HTR-8/SVneo (cell line): ENCODE measurements at places on chromosomes 6 and 20.

DNA sequence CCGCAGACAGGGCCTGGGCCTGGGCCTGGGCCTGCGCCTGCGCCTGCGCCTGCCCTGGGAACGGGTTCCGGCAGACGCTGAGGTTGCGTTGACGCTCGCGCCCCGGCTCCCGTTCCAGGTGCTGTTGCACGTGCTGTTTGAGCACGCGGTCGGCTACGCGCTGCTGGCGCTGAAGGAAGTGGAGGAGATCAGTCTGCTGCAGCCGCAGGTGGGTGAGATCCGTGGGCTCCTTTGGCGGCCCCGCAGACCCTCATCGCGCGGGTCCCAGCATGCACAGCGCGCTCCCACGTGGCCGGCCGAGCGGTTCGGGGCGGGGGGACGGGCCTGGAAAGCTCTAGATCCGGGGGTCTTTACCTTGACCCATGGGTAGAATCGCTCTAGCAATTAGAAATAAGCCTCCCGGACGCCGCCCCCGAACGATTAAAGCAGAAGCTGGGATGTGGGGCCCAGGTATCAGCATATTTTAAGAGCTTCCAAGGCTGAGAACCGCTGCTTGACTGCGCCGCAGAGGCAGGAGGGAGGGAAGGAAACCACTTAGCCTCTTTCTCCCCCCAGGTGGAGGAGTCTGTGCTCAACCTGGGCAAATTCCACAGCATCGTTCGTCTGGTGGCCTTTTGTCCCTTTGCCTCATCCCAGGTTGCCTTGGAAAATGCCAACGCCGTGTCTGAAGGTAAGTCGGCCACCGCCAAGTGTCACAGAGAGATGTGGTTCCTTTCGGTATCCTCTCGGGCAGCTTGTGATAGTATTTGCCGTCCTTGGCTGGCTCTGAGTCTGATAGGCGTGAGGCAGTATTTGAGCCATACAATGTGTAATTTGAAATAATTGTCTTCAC is 508 bp downstream of the NOP56 start:
- no peak for DNase-seq

- no peak for DNase-seq
Measured at GRCh38 chr6:135531954-135532490, 34.5 kb upstream of the AHI1 start.

- DNase-seq: peak; percentile 6
Measured at GRCh38 chr6:8939615-8940014, 504.3 kb upstream of the SLC35B3 start.

- DNase-seq: no peak
Measured at GRCh38 chr6:43858161-43859153, 88.4 kb downstream of the VEGFA start.

- no peak for DNase-seq
Measured at GRCh38 chr6:161921602-161922395, 647.9 kb upstream of the AGPAT4 start.

DNA sequence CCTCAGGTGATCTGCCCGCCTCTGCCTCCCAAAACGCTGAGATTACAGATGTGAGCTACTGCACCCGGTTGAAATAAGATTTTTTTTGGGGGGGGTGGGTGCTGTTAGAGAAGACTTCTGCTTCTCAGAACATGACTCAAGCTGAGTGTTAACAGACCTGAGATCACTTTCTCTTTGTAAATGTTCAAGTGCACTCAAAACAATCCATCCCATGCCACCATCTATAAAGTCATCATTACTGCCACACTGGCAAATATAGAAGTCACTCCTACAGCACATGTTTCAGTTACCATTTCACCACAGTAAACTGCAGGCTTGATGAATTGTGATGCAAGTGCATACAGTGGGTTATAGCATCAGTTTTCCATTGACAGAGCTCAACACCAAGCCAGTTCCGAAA is 9.0 kb downstream of the VPS16 start:
- DNase-seq: no peak

GRCh38 chr6:157392927-157393668 is 12.1 kb downstream of the ZDHHC14 start:
- no peak for DNase-seq

DNA sequence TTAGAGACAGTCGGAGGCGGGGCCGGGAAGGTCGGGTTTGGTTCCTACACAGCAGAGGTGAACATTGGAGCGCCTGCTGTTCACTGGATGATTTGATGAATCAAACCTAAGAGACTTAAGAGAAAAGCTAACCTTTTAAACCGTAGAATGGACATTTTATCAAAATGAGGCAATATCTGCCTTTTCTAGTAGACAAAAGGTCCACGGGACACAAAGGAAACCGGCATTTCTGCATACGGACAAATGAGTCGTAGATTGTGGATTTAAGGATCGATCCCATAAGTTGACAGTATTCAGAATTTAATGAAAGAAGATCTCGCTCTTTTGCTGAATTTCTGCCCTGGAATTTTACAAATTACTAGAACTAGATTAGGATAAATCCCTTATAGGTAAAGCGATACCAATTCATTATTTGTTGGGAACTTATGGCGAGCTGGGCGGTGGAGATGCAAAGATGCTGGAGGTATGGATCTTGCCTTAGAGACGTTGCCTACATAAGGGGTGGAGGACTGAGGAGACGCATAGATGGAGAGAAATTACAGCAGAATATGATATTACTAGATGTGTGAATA is 400 bp downstream of the PAK1IP1 start:
- no peak for DNase-seq

- peak; percentile 7 for DNase-seq
Measured at GRCh38 chr6:145372671-145373151, 362.6 kb downstream of the EPM2A start.

- no peak for DNase-seq
Measured at GRCh38 chr6:3405679-3406078, 51.2 kb downstream of the SLC22A23 start.

DNA sequence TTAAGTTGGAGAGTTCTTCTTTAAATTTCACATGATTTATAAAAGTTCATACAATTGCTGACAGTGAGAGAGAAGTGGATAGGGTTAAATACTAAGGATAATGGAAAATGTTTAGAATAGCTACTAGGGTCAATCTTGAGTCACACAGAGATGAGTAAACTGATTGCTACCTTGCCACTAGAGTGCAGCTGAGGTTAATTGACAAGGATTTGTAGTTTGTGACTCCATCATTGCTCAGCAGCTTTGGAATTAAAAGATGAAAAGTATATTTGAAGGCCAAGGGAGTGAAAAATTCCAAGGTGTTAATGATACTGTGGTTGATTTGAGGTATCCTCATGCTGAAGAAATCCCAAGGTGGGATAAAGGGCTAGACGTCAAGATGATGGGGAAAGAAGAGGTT is 524.0 kb downstream of the UTRN start:
- DNase-seq: no peak

DNA sequence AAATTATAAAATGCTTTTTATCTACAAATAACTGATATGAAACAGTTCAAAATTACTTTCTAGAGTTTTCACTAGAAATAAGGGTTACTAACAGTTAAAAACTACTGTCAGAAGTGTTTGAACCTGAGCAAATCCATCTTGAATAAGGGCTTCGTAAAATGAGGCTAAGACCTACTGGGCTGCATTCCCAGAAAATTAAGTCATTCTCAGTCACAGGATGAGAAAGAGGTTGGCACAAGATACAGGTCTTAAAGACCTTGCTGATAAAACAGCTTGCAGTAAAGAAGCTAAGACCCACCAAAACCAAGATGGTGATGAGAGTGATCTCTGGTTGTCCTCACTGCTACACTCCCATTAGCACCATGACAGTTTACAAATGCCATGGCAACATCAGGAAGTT is 93.7 kb downstream of the PLG start:
- DNase-seq: no peak

- DNase-seq: no peak
Measured at GRCh38 chr6:72783666-72784065, 161.8 kb downstream of the KCNQ5 start.

- no peak for DNase-seq
Measured at GRCh38 chr20:2398449-2398848, 17.7 kb downstream of the TGM6 start.

- no peak for DNase-seq
Measured at GRCh38 chr20:44207126-44207723, 3.3 kb downstream of the OSER1 start.

GRCh38 chr6:16104624-16105433 is 24.1 kb upstream of the MYLIP start:
- no peak for DNase-seq

DNA sequence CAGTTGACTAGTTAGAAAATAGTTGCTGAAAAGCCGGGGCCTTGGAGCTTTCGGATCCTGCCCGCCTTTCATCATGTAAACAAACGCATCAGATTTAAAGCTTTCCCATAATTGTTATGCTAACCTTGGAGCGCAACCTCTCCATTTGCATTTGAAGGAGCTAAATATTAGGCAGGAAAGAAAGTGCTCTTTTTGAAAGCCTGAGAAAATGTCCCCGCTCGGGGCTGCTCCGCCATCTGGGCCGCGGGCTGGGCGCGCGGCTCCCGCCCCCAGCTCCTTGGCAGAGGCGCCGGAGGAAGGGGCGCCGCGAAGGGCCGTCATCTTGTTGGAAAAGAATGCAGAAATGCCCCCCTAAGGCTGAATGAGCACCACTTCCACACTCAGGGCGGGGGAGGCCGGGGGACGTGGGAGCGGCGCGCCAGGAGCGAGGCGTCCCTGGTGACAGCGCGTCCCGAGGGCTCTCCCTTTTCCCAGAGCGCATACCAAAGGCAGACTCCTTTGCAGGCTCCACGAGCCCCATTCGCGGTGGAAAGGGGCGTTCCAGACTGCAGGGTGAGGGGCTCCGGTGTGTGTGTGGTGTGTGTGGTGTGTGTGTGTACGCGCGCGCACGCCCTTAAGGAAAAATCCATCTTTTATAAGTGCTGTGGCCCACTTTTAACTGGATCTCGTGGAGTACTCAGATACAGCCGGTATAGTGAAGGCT is 145.6 kb upstream of the ID4 start:
- DNase-seq: no peak

- no peak for DNase-seq
Measured at GRCh38 chr6:84512391-84512790, 252.0 kb downstream of the TBX18 start.

DNA sequence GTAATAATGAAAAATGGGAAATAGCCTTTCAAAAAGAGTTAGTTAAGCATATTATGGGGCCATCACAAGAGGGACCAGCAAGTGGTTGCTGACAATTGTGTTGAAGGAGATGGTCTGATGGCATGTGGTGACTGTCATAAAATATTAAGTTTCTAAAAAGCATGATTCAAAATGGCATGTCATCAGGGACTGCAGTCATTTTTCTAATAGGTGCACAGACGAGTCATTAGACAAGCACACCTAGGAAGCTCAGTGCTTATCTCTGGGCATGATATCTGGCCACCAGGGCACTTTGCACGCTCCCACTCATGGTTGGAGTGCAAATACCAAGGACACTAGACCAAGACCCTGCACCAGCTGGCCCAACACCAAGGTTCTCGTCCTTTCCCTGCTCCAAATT is 226.5 kb downstream of the ANKRD60 start:
- DNase-seq: no peak

- no peak for DNase-seq
Measured at GRCh38 chr6:166007349-166008263, 160.0 kb downstream of the TBXT start.

GRCh38 chr20:38203337-38203980 is 38.4 kb upstream of the TGM2 start:
- no peak for DNase-seq

GRCh38 chr6:3287976-3288707 is 29.4 kb downstream of the PSMG4 start:
- DNase-seq: no peak

DNA sequence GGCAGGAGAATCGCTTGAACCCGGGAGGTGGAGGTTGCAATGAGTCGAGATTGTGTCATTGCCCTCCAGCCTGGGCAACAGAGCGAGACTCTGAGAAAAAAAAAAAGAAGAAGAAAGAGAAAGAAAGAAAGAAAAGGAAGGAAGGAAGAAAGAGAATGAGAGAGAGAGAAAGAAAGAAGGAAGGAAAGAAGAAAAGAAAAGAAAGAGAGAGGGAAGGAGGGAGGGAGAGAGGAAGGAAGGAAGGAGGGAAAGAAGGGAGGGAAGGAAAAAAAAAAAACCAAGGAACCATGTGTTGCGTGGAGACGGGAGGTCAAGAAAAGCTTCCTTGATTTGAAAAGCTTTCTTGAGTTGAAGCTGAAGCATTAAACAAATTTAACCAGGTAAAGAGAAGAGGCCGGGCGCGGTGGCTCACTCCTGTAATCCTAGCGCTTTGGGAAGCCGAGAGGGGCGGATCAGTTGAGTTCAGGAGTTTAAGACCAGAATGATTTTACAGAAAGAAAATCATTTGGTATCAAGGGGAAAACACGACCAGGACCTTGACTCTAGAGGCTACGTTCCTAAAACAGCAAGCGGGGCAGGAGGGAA is 90.5 kb upstream of the PRSS16 start:
- no peak for DNase-seq

GRCh38 chr6:73614802-73615201 is 39.0 kb downstream of the SLC17A5 start:
- no peak for DNase-seq

DNA sequence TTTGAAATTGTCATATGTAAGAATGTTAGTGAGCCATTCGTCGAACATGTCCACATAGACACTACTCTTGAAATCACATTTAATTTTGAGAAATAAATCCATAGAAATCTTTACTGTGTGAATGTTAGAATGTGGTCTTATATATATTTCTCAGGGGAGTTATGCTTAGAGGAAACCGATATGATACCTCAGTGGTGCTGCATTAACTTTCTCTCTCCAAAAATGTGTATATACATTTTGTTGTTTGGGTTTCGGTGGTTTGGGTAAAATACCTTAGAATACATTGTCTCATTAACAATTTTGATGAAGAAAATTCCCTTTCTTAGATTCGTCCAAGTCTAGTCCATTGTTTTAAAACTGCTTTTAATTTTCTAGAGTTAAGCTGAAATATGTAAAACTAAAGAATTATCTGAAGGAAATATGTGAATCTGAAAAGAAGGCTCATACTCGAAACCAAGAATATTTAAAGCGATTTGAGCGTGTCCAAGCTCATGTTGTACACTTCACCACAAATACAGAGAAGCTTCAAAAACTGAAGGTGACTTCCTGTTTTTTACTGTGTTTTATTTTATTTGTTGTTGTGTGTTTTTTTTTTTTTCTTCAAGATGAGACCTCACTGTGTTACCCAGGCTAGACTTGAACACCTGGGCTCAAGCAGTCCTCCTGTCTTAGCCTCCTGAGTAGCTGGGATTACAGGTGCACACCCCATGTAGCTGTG is 10.3 kb downstream of the KIZ start:
- DNase-seq: no peak

GRCh38 chr6:22194188-22194921 is 102.5 kb downstream of the PRL start:
- DNase-seq: no peak

- no peak for DNase-seq
Measured at GRCh38 chr6:25138934-25139415, 140.2 kb upstream of the CARMIL1 start.

GRCh38 chr6:121835662-121836061 is 400.2 kb downstream of the GJA1 start:
- DNase-seq: no peak

DNA sequence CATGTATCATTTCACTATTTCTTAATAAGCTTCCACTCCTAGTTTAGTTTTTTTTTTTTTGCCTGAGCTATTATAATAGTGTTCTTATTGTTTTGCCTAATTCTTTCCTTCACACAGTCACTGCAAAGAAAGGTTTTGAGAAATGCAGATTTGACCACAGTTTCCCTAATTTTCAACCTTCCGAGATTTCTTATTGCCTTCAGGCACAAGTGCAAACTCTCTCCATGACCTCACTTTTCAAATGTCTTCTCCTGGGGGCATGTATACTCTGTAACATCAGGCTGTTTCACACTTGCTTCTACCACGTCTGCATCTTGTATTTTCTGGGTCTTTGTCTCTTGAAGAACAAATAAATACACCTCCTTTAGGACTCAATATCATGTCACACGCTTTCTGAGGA is 339.0 kb upstream of the CITED2 start:
- no peak for DNase-seq
